Cortex of kidney (tissue), 1 donor: ENCODE measurements at places on chromosomes 2 and 18.

- DNase-seq = no peak
These were observed 419.3 kb upstream of the TNP1 start for GRCh38 chr2:217279140-217279539.

DNA sequence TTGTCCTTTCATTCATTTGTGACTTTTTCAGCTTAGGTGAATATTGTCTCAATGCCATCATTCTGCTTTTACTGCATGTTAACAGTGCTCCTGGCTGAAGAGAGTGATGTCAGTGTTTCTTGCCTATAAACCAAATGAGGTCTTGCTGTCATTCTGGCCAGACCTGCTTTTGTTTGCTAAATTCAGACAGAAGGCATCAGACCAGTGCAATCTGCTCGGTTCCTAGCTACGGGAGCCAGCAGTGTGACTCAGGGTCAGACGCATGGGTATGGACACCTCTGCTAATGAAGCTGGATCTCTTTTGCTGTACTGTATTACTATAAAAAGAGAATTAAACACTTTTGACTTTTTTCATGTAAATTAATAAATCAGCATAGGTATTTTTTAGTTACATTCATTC, 178.9 kb downstream of the TMEM182 start:
- no peak for DNase-seq

GRCh38 chr18:35239314-35239713, 1.5 kb upstream of the ZNF397 start:
- DNase-seq = no peak

DNA sequence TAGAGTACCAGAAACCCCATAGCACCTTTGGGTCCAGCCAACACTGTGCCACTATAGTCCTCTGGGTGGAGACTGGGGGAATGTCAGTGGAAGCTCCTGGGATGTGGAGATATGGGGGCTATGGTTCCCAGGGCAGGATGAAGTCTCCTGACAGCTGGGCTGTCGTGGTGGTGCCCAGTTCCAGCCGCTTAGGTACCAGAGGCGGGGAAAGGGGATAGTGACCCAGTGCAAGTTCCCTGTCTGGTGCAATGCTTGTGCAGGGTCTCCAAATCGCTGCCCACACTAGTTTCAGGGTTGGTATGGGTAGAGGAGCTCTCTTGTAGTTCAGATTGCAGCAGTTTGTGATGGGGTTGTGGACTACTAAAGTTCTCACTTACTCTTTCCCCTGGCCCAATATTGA, 97.9 kb downstream of the ANKRD12 start:
- no peak for DNase-seq

GRCh38 chr2:68658266-68658665, 14.9 kb downstream of the PROKR1 start:
- DNase-seq = no peak

DNA sequence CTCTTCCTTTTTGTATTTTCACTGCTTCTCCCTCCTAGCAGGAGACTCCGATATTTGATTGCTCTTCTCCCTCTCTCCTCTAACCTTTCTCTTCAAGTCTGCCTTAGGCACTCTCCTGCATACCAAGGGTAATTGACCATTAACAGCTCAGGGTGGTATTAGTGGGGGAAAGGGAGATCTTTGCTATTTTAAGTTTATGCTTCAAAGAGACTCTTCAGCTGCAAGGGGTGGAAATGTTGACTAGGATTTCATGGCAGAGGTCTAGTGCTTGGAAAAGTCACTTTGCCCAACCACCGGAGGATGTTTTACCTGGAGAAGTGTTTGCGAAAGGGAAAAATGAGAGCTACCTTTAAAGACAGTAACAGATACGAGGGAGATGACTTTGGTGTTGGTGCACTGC, 453.7 kb downstream of the SLC4A3 start:
- no peak for DNase-seq

DNA sequence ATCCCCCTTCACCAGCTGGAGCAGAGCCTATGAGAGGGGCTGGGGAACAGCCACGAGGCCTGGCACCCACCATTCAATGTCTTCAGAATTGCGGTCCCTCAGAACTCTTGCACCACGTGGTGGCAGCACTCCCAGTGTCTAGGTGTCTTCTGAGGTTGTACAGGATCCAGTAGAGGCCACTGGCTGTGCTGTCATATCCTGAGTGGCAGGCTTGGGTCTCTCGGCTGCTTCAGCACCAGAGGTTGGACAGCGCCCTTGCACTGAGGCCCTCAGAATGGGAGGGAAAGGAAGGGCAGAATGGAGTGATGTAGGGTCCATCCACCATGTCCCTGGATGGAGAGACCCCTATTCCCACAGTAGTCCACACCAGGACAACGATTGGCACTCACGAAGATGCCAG, 112.0 kb upstream of the TEKT4 start:
- DNase-seq = no peak

GRCh38 chr18:64202863-64203262, 54.0 kb upstream of the LINC00305 start:
- no peak for DNase-seq

GRCh38 chr18:58201733-58202730, 158.0 kb downstream of the NEDD4L start:
- no peak for DNase-seq

- no peak for DNase-seq
These were observed 254.5 kb downstream of the NEDD4L start for GRCh38 chr18:58298251-58299134.

DNA sequence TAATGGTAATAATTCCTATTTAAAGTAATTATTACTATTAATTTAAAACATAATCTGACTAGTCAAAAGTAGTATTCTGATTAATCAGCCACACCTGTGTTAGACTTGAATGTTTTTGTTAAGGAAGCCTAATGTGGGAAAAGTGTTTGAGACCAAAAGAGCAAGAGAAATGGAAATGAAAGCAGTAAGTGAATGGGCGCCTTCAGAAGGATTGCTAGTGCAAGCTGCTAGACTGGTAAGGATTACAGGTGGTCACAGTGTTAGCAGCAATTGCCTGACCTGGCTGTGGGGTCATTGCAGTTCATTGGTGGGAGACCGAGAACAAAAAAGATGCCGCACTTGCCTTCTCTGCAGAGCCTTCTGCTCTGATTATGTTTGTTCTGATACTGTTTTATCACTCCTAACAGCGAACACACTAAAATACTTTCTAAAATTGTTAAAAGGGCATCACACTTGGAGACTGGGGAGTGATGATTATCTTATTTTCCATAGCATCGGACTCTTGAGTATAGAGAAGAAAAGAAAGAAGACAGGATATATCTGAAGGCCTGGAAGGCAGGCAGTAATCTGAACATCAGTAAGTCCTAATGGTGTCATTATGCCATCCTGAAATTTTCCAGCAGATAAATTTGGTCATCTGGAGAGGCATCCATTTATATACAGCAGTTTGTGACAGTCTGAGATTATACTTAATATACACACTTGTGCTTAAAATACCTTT, 5.8 kb downstream of the SOCS6 start:
- DNase-seq = no peak

DNA sequence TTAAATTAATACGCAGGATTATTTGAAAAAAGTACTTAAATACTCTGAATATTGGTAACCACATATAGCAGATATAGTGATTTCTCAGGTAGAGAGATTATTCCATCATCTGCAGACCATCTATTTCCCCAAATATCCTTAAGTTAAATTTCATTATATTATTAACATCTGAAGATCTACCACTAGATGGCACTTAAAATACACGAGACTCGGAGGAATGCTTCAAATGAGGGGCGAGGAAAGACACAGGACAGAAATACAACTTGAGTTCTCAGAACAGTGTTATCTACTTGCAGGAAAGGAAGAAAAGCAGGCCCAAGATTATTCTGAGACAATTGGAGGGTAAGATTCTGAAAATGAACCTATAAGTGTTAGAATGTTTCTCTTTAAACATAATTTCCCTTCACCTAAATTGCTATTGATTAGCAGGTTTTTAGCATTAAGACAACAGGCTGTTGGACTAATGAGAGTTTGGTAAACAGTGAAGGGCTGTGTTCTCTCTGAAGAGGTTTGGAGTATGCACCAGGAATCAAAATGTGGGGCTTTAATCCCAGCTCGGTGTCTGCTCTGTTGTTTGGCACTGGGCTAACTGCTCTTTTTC, 76.9 kb upstream of the GCFC2 start:
- no peak for DNase-seq
